ENCODE measurements at places on chromosomes 13 and 19.

- no peak for DNase-seq
These were observed 28.8 kb downstream of the NUMBL start for GRCh38 chr19:40661616-40662015.

DNA sequence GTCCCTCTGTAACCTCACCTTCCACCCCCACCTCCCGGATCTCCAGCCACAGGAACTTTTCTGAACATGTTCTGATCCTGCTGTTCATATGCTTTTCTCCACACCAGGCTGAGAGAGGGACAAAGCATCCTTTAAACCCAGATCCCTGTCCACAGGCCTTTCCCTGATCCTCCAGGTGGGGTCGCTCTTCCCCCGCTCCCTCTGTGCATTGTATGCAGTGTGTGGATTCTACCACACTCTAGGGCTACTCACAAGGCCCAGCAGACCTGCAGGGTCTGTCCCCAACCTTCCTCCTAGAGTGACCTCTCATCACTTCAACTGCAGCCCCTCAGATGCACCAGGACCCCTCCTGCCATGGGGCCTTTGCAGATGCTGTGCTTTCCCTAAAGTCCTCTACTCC, 1200.6 kb downstream of the UQCRFS1 start:
- no peak for DNase-seq

GRCh38 chr13:98134901-98135300, 8.0 kb upstream of the FARP1 start:
- DNase-seq, result peak; percentile 18

DNA sequence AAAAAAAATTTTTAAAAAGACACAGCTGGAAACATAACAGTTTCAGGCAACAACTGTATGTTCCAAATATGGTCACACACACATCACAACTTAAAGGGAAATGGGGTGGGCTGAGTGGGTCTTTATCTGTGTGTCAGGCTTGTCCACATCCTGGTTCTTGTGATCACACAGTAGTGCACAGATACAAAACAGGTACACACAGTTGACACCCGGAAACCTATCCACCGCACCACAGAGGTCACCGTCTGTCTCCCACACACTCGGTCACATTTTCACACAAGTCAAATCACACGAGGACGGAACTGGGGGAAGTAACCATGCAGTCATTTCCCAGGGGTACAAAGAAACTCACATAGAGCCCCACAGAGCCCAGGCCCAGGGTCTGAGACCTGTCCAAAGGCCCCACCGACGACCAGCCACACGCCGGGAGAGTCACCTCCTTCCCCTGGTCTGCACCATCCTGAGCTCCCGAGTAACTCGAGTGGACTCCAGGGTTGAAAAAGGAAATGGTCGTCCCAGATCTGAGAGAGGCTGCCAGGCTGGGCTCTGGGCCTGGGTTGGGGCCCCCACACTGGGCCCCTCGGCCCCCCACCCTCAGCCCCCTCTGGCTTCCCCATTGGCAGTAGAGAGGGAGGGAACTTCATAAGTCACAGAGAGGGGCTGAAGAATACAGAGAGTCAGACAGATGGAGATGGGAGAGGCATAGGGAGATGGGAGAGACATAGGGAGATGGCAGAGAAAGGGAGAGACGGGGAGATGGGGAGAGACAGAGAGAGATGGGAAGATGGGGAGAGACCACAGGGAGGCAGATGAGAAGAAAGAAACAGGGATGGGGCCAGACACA, 1.3 kb upstream of the PPAN start:
- DNase-seq, result peak; percentile 56
